ENCODE measurements at places on chromosomes 1 and 21. TPM values are rescaled to one million over a fixed set of nuclear protein-coding genes. Genes with fewer than 3 reads are reported as not detected.

Gene BARHL2
- 2.8 TPM for total RNA-seq

Gene SYCP1
- total RNA-seq = 0.11 TPM

Gene SRSF10
- 226 TPM for total RNA-seq

Gene NR5A2
- 1.9 TPM for total RNA-seq

Gene TNFRSF8
- total RNA-seq = not detected

Gene IL24
- not detected for total RNA-seq

Gene S100A5
- total RNA-seq = not detected

Gene SAMD11
- 102 TPM for total RNA-seq

All from camera-type eye (tissue), 1 donor.